ENCODE measurements at places on chromosomes 4 and X. TPM values are rescaled to one million over a fixed set of nuclear protein-coding genes. Genes with fewer than 3 reads are reported as not detected.

The RHOH gene
- not detected for polyA plus RNA-seq

DNA sequence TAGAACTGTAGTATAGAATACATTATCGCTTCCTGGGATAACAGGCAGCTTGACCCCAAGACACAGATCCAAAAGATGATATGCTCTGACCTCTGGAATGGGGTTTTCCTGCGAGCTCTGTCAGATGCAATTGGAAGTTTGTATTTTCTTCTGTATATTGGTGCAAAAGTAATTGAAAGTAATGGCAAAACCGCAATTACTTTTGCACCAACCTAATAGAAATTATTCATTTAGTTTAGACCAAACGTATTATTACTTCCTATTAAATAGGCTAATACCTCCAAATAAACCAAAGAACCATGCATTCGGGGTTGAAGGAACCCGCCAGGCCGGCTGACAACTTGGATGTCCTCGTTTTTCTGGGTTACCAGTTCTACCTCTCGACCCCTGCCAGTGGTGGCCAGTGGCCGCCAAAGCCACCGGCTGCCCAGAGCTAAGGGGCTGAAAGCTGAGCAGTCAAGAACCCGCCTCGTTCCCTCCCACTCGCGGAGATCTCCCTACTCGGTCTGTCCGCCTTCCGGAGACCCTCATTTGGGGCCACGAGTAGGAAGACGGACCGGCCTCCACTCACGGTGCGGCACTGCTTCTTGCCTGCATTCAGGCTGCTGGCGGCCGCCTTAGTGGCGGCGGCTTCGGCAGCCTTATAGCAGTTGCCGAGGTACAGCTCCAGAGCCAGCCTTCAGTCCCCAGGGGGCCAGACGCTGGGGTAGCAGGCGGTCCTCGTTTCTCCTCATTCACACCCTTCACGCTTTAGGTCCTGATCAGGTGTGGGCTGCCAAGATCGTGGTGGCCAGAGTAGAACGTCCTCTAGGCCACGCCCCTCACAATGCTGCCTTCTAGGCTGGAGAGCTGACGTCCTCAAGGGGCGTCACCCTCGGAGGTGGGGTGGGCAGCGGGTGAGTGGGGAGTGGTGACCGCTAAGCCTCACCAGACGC is 121.9 kb downstream of the RBMX2 start:
- DNase-seq, result peak; percentile 15

- no peak for DNase-seq
Observed at GRCh38 chrX:97308171-97308570, 424.5 kb downstream of the RPA4 start.

GRCh38 chr4:10965196-10965595 is 280.6 kb upstream of the CLNK start:
- no peak for DNase-seq

DNA sequence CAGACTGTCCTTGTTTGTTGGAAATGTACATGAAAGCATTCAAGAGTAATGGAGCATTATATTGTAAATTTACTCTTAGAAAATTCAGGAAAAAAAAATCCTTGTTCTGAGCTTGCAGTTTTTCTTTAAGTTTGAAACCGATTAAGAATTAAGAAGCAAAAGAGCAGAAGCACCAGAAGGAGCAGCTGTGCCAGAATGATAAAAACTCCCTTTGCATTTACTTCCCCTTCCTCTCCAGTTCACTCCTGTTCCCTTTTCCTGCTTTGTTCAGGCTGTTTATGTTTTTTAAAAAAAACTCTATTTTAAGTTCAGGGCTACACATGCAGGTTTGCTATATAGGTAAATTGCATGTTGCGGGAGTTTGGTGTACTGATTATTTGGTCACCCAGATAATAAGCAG is 90.3 kb downstream of the ATOH1 start:
- no peak for DNase-seq

- DNase-seq, result no peak
Observed at GRCh38 chr4:40357738-40358137, 22.6 kb downstream of the CHRNA9 start.
